ENCODE measurements at places on chromosomes 7 and 10.

DNA sequence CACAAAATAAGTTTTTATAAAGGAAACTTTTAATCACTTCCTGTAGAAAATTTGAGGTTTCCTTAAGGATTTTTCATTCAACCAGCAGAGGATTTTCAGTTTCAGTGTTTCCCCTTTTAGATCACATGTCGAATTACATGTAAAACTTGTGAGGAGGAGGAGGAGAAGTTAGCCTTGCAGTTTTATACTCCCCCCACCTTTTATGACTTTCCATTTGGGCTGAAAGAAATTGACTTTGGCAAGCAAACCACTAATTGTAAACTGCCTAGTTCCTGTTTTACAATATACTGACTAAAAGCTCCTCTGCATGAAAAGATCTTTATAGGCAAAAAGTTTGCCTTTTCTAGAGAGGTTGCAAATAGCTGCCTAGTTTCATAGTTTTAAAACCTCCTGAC lies 3.0 kb downstream of the BAMBI start:
- peak; percentile 31 for DNase-seq

- DNase-seq, result no peak
Measured at GRCh38 chr10:121838931-121839330, 88.9 kb downstream of the ATE1 start.

DNA sequence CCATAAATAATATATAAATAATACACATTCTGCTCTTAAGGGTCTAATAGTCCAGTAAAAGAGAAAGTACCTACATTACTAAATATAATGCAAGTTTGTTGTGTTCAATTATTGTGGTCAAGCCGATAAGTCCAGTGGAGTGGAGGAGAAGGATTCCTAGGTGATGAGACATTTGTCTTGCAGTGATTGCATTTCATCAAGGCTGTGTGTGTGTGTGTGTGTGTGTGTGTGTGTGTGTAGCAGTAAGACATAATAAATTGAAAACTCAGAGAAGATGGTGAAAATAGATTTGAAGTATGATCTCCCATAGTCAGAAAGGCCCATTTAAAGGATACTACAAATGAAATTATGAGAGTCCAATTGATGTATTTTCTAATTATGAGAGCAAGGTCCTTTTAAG lies 192.5 kb upstream of the SEMA3C start:
- peak; percentile 60 for DNase-seq

DNA sequence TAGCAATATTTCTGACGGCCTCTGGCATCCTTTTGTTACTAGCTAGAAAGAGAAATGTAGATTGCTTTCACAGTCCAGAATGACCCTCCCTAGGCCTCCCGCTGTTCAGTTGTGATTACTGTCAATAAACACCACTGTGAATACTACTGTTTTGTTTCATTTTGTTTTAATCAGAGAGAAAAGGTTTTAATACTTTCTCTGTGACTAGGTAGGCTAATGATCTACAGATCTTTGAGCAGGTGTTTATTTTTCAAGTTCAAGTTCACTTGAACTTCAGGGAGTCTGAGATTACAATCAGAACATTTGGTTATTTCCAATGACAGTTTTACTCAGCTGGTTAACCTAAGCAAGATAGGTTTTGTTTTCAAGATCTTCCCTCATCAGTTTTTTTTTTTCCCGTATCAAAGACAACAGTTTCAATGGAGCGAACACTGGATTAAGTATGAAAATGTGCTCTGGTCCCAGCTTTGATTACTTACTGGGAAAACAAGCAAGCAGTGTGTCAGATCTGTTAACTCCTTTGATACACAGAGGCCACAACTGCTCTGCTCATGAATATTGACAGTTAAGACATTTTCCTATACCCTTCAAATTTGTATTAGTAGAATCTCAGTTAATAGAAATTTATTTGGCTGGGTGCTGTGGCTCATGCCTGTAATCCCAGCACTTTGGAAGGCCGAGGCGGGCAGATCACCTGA lies 34.8 kb downstream of the VKORC1L1 start:
- no peak for DNase-seq

GRCh38 chr7:29291723-29292618 lies 97.4 kb downstream of the CHN2 start:
- DNase-seq, result no peak

DNA sequence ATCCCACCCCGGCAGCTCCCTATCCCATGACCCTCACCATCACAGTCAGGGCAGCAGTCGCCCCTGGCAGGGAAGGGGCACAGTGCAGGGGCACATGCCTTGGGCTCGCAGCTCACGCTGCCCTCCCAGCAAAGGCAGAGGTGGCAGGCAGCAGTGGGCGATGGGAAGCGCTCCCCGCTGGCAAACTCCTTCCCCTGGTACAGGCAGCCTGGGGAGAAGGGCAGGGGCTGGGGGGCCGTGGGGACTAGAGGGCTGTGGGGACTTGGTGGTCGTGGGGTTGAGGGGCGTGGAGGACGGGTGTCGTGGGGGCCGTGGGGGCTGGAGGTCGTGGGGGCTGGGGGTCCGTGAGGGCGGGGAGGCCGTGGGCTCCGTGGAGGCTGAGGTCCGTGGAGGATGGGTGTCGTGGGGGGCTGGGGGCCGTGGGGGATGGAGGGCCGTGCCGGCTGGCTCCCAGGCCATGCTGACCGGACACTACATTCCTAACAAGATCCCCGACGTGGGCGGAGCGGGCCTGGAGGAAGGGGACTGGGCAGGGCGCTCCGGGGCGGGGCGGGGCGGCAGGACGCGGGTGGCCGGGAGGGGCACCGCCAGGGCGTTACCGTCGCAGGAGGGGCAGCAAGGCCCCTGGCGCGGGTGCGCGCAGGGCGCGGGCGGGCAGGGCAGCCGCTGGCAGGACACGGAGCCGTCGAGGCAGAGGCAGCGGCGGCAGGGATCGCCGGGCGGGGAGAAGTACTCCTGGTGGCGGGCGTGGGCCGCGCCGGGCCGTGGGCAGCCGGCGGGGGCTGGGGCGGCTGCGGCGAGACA lies 20.0 kb downstream of the KCP start:
- no peak for DNase-seq

DNA sequence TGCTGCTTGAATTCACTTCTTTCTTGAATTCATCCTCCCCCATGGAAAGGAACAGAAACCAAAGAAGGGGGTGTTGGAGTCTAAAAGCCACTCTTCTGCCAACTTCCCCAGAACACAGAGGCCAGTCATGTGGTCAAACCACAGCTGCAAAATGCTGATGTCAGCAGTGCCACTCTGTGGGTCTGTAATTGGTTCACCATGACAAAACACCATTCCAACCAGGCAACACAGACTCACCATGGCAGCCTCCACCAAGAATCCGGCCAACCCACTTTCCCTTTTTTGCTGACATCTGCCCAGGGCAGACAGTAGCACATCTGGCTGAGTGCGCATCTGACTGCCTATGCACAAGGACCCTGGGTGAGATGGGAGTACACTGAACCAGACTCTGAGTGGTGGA lies 16.8 kb downstream of the OSBPL3 start:
- DNase-seq, result no peak

- DNase-seq, result no peak
Measured at GRCh38 chr7:43071604-43072003, 40.8 kb upstream of the HECW1 start.

GRCh38 chr10:13815756-13816155 lies 229.0 kb downstream of the PRPF18 start:
- DNase-seq, result no peak

- DNase-seq, result no peak
Measured at GRCh38 chr7:128274884-128275603, 34.0 kb downstream of the LEP start.

GRCh38 chr7:101590663-101591435 lies 38.2 kb downstream of the MYL10 start:
- DNase-seq, result no peak

- no peak for DNase-seq
Measured at GRCh38 chr10:10819206-10819856, 198.3 kb upstream of the CELF2 start.

All from SJSA1 (cell line).